Urinary bladder (tissue), 4 donors: ENCODE measurements at places on chromosomes 5 and 9. TPM values are rescaled to one million over a fixed set of nuclear protein-coding genes. Genes with fewer than 3 reads are reported as not detected.

MSMP gene
- polyA plus RNA-seq = 0.42 TPM

DNA sequence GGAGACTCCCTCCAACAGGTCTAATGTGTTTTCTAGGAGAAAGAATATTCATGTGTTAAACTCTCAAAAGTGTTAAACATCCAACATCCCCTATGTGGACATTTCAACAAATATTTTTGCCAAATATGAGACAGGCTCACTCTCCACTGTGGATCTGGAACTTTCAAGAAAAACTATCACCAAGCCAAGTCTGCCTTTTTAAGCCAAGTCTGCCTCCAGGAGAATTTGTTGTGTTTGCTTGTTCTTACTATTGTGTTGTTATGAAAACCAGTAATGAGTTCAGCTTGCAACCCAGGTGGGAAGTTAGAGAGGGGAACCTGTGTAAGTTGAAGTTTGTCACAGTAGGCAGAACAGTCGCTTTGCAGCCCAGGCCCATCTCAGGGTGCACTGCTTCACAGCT lies 228.1 kb downstream of the NFIB start:
- DNase-seq = no peak

- no peak for DNase-seq
These were observed 6.5 kb downstream of the RORB start for GRCh38 chr9:74503666-74504065.

- DNase-seq = no peak
These were observed 233.3 kb upstream of the TAS2R1 start for GRCh38 chr5:9863486-9863885.

GRCh38 chr5:56085193-56085592 lies 90.4 kb upstream of the IL6ST start:
- no peak for DNase-seq

GRCh38 chr9:129576546-129577543 lies 44.1 kb downstream of the C9orf50 start:
- no peak for DNase-seq

DNA sequence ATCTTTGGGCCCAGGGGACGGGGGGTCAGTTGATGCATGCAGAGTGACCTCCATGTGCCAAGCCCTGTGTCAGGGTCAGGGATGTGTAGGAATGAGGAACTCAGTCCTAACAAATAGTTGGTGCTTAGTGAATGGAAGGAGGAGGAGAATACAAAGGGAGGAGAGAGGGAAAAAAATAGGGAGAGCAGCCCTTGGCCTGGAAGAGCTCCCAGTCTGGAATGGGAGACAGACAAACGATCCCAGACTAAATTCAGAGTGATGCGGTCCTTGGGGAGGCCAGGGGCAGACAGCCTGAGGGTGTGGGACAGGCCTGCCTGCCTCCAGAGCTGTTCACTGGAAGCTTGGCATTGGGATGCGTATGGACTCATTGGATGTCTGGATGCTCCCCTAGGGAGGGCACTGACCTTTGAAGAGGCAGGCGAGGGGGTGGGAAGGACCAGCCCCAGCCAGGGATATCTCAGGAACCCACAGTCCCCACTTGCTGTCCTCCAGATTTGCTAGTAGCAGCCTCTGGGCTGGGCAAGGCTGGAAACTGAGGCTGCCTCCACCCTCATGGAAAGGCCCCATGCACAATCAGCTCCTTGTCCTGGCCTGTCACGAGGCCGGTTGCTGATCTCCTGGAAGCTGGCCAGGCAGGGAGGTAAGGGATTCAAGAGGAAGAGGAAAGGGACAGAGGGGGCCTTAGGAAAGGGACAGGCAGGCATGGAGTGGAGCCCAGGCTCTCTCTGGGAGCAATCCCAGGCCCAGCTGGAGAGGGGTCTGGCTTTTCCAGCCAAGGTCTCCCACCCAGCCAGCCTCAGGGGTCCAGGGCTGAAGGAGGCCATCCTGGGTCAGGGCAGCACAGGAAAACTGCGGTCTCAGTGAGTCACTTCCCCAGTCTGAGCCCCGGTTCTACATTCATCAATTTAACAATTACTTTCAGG lies 69.0 kb upstream of the GGTA1 start:
- no peak for DNase-seq

DNA sequence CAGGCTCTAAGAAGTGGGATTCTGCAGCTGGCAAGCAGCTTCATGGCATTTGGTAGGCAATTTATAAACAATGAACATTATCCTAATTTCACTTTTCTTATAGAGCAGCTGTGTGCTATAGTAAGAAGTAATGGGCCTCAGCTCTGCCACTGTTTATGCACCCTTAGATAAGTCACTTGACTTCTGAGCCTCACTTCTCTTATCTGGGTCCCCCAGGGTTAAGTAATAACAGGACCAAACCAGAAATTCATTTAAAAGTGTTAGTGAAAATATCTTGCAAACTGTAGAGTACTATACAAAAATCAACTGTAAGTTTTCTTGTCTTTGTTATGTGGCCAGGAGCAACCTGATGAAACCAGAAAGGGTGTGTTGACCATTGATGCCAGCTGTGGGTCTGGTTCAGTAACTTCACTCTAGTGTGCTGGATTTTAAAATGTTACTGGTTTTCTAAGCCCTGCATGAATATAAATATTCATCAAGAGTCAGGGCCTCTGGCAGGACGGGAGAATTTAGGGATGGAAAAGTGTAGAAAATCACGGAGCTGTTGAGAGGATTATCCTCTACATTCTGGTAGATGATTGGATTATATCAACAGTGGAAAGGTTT lies 24.2 kb downstream of the TNFAIP8 start:
- no peak for DNase-seq

DNA sequence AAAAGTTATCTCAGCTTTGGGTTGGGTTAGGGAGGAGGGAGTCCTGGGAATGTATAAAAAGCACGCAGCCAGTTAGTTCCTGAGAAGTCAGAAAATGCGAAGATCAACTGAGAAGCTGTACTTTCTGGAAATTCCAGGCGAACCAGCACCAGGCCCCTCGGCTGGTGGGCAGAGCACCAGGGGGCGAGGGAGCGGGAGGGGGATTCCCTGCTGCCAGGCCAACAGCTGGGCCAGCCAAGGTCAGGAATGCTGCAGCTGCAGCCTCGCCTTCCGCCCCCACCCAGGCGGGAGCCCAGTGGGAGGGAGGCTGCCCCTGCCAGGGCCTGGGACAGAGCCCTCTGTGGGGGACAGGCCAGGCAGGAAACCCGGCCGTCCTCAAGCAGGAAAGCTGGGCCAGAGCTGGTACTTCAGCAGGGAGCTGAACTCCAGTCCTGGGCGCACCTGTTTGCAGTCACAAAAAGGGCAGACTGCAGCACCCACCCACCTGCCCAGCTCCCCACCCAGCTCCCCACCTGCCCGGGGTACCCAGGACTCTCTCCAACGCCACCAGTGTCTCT lies 35.5 kb downstream of the VAV2 start:
- no peak for DNase-seq

KIF4B gene
- not detected for polyA plus RNA-seq

- DNase-seq = no peak
These were observed 42.4 kb downstream of the PAX5 start for GRCh38 chr9:36991516-36992134.
